HFF-Myc (cell line): ENCODE measurements at places on chromosomes 6 and 20.

DNA sequence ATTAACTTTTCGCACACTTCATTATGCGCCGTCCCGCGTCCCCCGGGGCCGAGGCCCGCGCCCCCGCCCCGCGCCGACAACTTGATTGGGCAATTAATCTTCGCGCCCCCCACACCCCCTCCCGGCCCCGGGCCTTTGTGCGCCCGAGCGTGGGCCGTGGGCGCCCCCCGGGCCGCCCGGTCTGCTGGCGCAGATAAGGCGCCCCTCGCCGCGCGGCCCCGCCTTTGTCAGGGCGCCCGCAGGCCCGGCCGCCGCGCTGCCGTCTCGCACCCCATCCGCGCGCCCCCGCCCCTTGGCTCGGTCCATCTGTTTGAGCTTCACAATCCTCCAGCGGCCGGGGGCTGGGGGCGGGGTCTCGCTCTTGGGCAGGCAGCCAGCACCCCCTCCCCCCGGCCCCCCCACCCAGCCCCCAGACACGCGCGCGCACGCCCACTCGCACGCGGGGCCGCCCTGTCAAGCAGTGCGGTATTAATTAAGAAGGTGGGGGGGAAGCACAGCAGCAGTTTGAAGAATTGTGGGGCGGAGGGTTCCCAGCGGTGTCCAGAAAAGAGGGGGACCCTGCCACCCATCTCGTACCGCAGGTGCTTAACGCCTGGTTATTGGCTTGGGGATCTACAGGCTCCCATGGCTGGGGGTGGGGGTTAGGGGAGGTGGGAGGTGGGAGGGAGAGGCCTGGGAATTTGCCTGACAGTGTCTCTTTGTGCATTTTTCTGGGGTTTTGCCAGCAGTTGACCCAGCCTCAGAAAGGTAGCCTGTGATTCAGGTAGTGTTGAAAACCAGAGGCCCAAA lies 34.6 kb upstream of the SCRT2 start:
- DNase-seq: no peak

GRCh38 chr6:7262746-7263518 lies 50.1 kb downstream of the SSR1 start:
- DNase-seq: no peak

- no peak for DNase-seq
Measured at GRCh38 chr6:44202972-44203750, 13.6 kb upstream of the MYMX start.

DNA sequence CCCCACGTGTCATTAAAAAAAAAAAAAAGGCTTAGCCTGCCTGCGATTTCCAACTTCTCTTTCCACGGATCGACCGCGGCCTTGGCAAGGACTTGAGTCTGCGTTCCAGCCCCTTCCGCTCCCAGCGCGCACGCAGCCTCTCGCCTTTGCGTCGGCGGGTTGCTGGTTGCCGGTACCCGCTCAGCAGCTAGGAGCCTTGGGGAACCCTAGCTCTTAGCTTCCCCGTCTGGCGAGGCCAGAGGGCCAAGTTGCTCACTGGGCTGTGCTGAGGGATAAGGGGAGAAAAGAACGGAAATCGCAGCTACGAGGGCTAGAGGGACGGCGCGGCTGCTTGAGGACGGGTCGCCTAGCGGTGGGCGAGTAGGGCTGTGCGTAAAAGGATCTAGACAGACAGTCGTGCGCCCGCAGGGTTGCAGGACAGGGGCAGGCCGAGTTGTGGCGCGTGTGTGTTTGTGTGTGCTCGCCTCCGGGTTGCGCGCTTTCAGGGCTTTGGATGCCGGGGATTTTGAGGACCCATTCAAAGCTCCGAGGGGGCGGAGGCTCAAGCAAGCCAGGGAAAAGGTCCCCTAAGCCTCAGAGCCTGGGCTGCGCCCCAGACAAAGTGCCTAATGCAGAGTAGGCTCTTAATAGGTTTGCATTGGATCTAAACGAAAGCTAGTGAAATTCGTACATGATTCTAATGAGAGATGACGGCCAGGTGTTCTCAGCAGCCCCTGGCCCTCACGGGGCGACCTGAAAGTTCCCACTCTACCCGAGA lies 40.5 kb upstream of the OSTM1 start:
- DNase-seq: no peak

GRCh38 chr6:154359161-154359574 lies 2.6 kb upstream of the IPCEF1 start:
- DNase-seq: no peak

DNA sequence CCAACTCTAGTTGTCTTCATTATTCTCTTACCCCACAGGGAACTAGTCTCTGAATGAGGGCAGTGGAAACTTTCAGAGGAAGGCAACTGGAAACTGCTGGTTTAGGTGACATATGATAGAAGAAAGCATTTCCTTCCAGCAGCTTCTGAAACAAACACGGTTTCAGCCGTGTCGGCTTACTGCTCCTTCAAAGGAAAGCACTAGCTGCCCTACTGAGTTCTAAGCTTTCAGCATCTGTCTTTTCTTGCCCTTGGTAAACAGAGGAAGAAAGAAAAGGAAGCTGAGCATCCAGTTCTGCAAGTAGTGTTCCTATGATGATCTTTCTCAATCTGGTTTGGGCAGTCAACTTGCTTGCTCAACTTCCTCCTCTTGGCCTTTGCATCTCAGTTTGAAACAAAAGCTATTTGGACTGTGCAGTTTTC lies 117.5 kb upstream of the CEP85L start:
- DNase-seq: no peak
